AG20443 (cell line): ENCODE measurements at places on chromosomes 2 and 18.
A peak's percentile ranks its signal among the peaks of the same experiment; 100 is the strongest.

DNA sequence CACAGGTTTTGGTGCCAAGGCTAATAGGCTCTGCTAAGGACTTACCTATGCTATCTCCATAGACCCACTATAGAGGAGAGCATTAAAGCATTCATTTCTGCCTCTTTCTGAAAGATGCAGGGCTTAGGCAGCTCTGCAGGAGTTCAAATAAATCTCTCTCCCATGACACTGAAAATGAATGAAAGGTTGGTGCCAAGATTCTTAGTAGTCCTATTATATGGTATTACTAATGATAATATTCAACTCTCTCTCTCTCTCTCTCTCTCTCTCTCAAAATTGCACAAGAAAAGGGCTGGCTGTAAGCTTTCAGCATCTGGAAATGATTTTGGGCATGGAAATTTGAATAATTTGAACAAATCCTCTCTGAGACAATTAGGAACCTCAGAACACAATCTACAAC is 433.7 kb downstream of the MBD2 start:
- peak; percentile 23 for DNase-seq

- DNase-seq: no peak
Measured at GRCh38 chr2:181307203-181307991, 149.8 kb upstream of the ITGA4 start.

- DNase-seq: no peak
Measured at GRCh38 chr2:11534746-11535484, 1.1 kb downstream of the GREB1 start.

GRCh38 chr2:75564026-75564688 is 3.4 kb upstream of the EVA1A start:
- no peak for DNase-seq

GRCh38 chr2:225002656-225003045 is 39.6 kb downstream of the DOCK10 start:
- no peak for DNase-seq

DNA sequence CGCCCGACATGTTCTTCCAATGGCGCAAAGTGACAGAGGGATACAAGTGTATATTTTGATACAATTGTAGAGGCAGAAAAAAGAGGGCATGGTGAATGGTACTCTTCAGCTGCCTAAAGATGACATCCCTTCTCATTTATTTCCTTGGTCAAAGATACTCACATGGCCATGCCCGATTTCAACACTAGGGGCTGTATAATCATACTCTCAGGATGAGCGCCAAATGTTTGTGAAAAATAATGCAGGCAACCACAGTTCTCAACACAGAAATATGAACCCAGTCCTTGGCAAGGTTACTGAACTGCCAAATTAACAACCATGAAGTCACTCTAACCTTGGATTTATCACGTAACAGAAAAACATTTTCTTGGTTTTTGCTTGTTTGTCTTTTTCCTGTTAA is 204.4 kb downstream of the CCDC102B start:
- peak; percentile 6 for DNase-seq

- DNase-seq: no peak
Measured at GRCh38 chr18:73966954-73967353, 180.7 kb downstream of the FBXO15 start.

GRCh38 chr2:150309311-150310080 is 178.0 kb downstream of the RND3 start:
- no peak for DNase-seq

DNA sequence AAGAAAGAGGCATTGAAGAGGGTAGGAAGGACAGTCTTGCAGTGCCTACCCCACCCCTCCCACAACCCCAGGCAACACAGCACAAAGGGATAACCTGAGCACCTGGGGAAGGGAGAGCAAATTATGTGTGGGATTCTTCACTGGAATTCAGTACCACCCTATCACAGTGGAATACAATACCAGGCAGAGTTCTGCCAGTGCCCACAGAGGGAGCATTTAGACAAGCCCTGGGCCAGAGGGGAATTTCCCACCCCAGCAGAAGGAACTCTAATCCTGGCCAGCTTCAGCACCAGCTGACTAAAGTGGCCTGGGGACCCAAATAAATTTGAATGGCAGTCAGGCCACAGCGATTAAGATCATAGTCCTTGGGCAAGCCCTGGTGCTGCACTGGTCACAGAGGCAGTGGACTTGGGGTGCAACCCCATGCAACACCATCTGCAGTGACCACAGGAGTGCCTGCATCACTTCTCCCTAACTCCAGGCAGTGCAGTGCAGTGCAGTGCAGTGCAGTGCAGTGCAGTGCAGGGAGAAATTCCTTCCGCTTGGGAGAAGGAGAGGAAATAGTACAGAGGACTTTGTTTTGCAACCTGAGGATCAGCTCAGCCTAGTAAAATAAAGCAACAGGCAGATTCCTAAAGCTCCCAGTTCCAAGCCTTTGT is 147.8 kb upstream of the SRD5A2 start:
- DNase-seq: no peak

DNA sequence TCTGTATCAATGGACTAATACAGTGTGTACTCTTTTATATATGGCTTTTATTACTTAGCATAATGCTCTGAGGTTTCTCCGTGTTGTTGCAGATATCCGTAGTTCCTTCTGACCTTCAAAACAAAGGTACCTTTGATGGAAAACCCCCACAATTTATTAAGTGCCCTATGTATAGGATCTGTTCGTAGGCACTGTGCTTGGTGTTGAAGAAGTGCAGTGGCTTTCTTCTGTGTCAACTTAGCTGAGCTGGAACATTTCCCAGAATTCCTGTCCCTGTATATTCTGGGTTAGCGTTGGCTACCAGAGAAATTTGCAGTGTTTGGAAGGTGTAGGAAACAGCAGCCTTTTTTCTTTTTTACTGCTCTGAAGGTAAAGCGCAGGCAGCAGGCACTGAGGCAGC is 56.3 kb upstream of the MSH2 start:
- no peak for DNase-seq

DNA sequence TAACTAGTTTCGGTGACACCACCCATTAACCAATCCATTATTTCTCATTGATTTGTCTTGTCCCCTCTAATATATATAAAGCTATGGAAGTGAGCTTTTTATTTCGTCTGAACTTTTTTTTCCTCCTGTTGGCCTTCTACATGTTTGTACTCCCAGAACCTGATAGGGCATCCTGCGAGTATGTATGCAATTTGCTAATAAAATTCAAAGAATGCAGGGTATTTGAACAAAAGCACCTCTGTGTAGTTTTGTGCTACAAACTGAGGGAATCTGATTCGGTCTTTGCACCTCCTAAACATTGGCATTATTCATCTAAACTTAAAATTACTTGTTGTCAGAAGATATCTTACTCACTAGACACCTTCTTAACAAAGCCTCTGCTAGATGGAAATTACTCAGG is 242.9 kb upstream of the TMEFF2 start:
- no peak for DNase-seq

DNA sequence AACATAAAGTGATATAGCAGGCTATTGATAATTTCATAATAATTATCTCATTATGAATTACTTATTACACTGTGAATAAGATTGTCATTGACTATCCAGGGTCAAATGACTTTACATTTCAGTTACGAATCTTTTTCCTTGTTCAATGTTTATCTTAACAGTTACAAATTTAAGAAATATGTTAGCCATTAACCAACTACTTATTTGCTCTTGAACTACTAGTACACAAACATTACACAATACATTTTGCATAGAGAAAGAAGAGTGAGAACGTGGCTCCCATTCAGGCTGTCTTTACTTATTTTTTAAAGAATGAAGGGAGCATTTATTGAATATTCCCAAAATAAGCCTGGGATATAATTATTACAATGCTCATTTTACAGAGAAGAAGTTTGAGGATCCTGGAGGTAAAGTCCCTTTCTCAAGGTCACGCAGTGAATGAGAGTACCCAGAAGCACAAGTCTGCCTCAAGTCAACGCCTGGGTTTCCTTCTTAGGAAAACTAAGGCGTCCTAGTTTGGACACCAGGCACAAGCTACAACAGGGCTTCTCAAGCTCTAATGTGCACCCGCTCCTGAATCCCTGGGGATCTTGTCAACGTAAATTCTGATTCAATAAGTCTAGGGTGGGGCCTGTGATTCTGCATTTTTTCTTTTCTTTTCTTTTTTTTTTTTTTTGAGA is 164.2 kb downstream of the FIGN start:
- DNase-seq: no peak

DNA sequence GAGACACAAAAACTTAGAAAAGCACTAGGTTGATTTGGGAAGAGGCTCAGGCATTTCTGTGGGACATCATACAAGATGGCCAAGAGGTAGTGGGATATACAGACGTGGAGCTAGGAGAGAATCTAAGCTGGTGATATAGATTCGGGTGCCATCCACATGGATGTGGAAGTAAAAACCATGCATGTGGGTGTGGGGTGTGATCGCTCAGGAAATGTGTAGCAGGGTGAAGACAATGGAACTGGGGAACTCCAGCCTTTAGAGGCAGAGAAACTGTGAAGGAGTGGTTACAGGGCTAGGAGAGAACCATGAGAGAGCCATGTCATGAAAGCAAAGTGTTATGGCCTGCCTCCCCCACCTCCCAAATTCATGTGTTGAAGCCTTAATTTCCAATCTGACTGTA is 43.0 kb upstream of the CTLA4 start:
- no peak for DNase-seq

DNA sequence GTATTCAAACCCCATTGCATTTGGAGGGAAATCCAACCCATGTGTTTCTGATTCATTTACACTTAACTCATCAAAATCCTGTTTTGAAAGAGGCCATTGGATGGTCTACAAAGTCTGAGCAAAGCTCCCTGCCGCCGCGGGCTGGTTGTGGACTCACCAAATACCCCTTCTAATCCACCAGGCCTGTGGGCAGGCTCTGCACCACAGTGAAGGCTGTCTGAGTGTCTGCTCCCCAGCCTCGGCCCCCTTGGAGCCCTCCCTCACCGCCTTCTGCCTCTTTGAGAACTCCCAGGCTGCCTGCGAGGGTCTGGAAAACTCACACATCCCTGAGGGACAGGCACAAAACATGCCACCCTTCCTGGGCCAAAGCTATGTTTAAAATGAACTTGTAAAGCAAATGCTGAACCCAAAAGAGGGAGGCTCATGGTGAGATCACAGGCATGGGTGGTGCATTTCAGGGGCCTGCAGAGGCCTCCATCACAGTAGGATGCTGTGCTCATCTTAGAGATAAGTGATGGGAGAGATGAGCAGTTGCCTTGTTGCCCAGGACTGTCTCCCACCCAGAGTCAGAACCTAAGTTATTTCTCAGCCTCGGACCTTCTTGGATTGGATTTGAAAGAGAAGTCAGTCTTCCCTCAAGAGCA is 225.0 kb downstream of the CYP26B1 start:
- DNase-seq: peak; percentile 10

DNA sequence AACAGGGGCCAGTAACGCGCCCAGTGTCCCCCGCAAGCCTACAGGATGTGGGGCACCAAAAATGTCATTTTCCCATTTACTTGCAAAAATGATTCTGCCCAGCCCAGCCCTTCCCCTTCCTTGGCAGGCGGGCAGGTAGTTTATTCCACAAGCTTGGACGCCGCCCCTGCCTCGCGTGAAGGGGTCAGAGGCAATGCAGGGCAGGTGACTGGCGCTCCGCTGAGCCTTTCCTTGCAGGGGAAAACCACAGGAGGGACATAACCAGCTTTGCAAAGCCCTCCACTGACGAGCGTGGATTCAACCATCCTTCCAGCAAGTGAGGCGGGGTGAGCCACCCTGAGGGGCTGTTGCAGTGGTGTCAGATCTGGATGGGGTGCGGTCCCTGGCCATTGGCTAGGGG is 5.3 kb downstream of the MAB21L4 start:
- no peak for DNase-seq

DNA sequence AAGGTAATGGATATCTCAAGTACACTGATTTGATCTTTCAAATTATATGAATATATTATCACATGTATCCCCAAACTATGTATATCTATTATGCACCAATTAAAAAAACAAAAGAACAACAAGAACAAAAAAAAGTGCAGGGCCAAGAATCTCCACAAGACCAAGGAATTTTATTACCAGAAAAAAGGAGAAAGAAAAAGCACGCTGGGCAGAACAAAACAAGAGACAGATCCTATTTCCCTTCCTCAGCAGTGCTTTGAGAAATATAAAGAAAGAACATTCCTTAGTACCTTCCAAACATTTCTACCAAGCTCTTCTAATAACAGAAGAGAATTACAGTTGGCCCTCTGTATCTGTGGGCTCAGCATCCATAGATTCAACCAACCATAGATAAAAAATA is 144.7 kb upstream of the CREB1 start:
- no peak for DNase-seq

DNA sequence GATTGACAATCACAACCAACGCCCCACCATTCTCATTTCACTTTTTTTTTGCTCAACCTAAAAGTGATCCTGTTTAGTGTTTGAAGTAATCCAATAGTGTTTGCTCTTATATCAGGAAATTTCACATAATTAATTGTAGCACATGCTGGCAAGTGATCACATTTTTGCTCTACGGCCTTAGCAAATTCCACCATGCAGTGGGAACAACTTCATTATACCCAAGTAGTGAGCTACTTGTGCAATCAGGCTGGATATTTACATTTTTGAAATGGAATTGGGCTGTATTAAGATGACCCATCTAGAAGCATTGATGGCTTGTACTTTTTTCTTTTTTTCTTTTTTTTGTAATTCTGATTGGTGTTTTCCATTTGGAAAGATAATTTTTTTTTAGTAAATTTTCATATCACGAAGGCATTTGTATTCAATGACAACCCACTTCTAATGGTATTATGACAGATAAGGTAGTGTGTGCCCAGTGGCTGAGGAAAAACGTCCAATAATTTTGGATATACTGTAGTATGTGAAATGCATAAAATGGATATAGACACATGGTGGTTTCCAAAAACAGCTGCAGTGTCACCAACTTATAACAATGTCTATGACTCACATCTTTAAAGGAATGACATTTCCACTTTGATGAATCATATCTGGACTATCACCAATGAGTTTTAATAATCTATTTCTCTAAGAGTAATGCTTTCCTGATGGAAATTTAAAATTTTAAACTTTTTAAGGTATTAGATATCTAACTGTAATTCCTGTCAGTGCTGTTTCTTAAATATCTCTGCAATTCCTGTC is 130.6 kb downstream of the COL6A3 start:
- DNase-seq: no peak

DNA sequence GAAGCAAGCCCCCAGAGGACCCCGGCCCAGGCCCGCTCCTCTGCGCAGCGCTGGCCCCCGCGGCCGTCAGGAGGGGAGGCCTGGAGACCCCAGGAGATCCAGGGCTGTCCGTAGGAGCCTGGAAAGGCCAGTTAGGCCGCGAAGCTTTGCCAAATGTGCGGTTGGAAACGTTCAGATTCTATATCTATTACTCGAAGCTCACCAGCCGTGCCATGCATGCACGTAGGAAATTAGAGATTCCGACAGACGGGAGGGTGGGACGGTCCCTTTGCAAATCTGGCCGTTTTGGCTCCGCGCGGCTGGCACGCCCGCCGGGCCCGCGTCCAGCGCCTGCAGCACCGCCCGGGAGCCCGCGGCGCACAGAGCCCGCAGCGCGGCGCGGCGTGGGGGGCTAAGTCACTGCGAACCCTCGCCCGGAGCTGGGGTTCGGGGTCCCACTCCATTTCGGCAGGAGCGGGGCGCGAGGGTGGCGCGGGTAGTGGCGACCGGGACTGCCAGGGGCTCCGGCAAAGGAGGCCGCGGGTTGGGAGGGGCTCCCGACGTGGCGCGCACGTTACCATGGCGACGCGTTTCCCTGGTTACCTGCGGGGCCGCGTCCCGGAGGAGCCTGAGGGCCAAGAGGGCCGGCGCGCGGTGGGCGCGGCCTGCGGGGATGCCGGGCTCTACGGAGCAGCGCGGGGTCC is 488.6 kb upstream of the SMIM21 start:
- peak; percentile 61 for DNase-seq
